Cardiac muscle cell (in vitro differentiated cells and primary cell): ENCODE measurements at places on chromosomes 16 and 17.

DNA sequence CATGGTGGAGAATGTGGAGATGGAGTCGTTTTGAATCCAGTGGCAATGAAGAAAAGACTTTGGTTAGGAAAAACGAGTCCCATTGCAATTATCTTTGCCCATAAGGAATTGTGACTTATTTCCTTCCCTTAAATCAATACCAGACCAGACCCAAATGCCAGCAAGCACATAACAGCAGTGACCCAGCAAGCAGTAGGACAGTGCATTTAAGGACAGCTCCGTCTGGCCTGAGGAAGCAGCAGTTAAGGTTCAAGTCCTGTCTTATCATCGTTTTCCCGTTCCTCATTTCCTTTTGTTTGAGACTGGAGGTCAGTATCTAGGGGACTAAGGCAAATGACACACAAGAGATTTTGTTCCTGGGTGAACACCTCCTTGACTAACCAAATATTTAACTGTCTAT, 74.6 kb upstream of the FAM20A start:
- DNase-seq: no peak
- peaks cover 3% of the 10 kb centered on the region for H3K4me1 ChIP-seq
- H3K27ac ChIP-seq: no peak overlapping the region
- no peaks in the 10 kb centered on the region for H3K27me3 ChIP-seq

GRCh38 chr16:85819771-85820170, 20.3 kb downstream of the COX4I1 start:
- H3K4me3 ChIP-seq: no peak overlapping the region
- H3K27ac ChIP-seq: no peak overlapping the region
- H3K36me3 ChIP-seq: no peaks in the 10 kb centered on the region
- no peaks in the 10 kb centered on the region for H3K4me1 ChIP-seq

GRCh38 chr16:13793841-13794409, 126.0 kb upstream of the ERCC4 start:
- no peaks in the 10 kb centered on the region for H3K36me3 ChIP-seq
- no peaks in the 10 kb centered on the region for H3K4me1 ChIP-seq
- no peak overlapping the region for H3K27ac ChIP-seq
- H3K4me3 ChIP-seq: no peak overlapping the region

- no peak for DNase-seq
- H3K36me3 ChIP-seq: peaks cover 62% of the 10 kb centered on the region
- H3K4me1 ChIP-seq: no peaks in the 10 kb centered on the region
- H3K27ac ChIP-seq: no peak overlapping the region
- no peaks in the 10 kb centered on the region for H3K27me3 ChIP-seq
Measured at GRCh38 chr17:76063875-76064546, 8.3 kb downstream of the SRP68 start.

DNA sequence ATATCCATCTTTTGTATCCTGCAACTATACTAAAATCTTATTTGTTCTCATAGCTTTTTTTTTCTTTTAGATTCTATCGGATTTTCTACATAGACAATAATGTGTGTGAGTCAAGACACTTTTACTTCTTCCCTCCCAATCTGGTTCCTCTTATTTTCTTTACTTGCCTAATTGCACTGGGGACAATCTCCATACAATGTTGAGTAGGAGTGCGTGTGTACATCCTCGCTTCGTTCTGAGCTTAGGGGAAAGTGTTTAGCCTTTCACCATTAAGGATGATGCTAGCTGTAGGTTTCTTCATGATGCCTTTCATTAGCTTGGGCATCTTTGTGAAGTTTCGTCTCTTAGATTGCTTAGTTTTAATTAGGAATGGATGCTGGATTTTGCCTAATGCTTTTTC, 2.9 kb downstream of the SPATA32 start:
- peaks cover 4% of the 10 kb centered on the region for H3K27me3 ChIP-seq
- H3K36me3 ChIP-seq: no peaks in the 10 kb centered on the region
- H3K4me1 ChIP-seq: peaks cover 9% of the 10 kb centered on the region
- no peak for DNase-seq

DNA sequence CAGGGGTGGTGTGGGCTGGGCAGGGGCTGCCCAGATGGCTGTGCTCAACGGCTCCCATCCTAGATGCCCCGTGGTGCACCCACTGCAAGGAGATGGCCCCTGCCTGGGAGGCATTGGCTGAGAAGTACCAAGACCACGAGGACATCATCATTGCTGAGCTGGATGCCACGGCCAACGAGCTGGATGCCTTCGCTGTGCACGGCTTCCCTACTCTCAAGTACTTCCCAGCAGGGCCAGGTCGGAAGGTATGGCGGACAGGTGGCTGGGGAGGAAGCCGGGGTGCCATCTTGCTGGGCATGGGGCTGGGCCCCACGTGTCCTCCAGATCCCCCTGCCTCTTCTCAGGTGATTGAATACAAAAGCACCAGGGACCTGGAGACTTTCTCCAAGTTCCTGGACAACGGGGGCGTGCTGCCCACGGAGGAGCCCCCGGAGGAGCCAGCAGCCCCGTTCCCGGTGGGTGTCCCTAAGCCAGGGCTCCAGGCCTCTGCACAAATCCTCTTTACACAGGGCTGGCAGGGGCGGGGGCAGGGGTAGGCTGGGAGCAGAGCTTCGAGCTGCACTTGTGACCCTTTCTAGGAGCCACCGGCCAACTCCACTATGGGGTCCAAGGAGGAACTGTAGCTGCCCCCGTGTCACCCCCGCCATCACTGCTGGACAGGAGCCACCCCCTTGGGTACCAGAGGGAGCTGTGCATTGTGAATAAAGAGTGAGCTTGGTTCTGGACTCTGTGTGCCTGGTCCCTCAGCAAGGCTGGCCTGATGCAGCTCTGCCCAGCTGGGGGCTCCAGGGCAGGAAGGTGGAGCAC, 3.7 kb downstream of the PDIA2 start:
- peaks cover 14% of the 10 kb centered on the region for H3K36me3 ChIP-seq
- peaks cover 7% of the 10 kb centered on the region for H3K27me3 ChIP-seq
- no peaks in the 10 kb centered on the region for H3K4me1 ChIP-seq
- H3K27ac ChIP-seq: no peak overlapping the region
- DNase-seq: no peak

GRCh38 chr16:10280262-10281170, 98.3 kb upstream of the GRIN2A start:
- peaks cover 32% of the 10 kb centered on the region for H3K4me1 ChIP-seq
- no peak for DNase-seq
- H3K36me3 ChIP-seq: no peaks in the 10 kb centered on the region
- peak overlapping the region; percentile 93 for H3K27ac ChIP-seq
- H3K4me3 ChIP-seq: no peak overlapping the region

GRCh38 chr16:11677451-11677951, 9.2 kb downstream of the SNN start:
- DNase-seq: peak; percentile 40
- no peak overlapping the region for H3K4me3 ChIP-seq
- peak overlapping the region; percentile 77 for H3K27ac ChIP-seq
- peaks cover 13% of the 10 kb centered on the region for H3K4me1 ChIP-seq
- H3K36me3 ChIP-seq: peaks cover 14% of the 10 kb centered on the region
- no peaks in the 10 kb centered on the region for H3K27me3 ChIP-seq

- H3K27ac ChIP-seq: no peak overlapping the region
- no peaks in the 10 kb centered on the region for H3K36me3 ChIP-seq
- H3K27me3 ChIP-seq: peaks cover 10% of the 10 kb centered on the region
- H3K4me3 ChIP-seq: peak overlapping the region; percentile 34
Measured at GRCh38 chr16:88685156-88686061, 898 bp downstream of the SNAI3 start.

DNA sequence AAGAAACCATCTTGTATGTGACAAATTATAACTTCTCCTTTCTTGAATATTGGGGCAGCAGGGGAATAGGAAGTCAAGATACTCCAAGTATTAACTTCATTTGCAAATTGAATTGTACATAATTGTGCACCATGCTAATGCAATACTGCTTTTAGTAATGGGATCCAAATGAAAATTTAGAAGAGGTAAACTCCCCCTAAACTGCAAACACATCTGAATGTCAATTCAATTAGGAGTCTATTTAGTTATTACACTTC, 4.5 kb downstream of the STAT5B start:
- DNase-seq: no peak
- no peaks in the 10 kb centered on the region for H3K36me3 ChIP-seq
- H3K4me1 ChIP-seq: peaks cover 24% of the 10 kb centered on the region
- no peaks in the 10 kb centered on the region for H3K27me3 ChIP-seq

DNA sequence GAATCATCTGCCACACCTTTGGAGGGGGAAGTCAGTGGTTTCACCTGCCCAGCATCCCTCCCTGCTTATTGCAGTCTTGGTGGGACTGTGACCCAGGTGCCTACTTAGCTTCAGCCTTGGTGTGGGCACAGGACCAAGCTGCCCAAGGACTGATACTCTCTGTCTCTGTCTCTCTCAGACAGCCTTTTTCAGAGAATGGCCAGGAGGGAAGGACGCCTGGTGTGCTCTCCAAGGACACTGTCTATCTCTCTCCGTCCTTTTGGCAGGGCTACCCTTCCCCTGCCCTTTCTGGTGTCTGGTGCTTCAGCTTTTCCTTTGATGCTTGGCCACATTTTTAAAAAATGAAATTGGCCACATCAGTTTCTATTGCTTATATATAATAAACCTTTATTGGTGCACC, 19.6 kb downstream of the PIK3R6 start:
- no peak for DNase-seq
- peak overlapping the region; percentile 89 for H3K27ac ChIP-seq
- no peak overlapping the region for H3K4me3 ChIP-seq
- H3K27me3 ChIP-seq: no peaks in the 10 kb centered on the region
- H3K4me1 ChIP-seq: peaks cover 17% of the 10 kb centered on the region

GRCh38 chr16:3953728-3954410, 73.4 kb upstream of the CREBBP start:
- no peak overlapping the region for H3K4me3 ChIP-seq
- no peaks in the 10 kb centered on the region for H3K36me3 ChIP-seq
- no peak for DNase-seq
- no peak overlapping the region for H3K27ac ChIP-seq

GRCh38 chr17:3659541-3660111, 8.8 kb downstream of the TAX1BP3 start:
- H3K4me1 ChIP-seq: peaks cover 23% of the 10 kb centered on the region
- H3K27me3 ChIP-seq: no peaks in the 10 kb centered on the region
- no peak overlapping the region for H3K4me3 ChIP-seq

- no peaks in the 10 kb centered on the region for H3K4me1 ChIP-seq
- H3K36me3 ChIP-seq: no peaks in the 10 kb centered on the region
- H3K4me3 ChIP-seq: no peak within 1 kb of the TSS
- no peaks in the 10 kb centered on the region for H3K27me3 ChIP-seq
- H3K27ac ChIP-seq: no peak within 1 kb of the TSS
Measured at GRCh38 chr17:4433515-4434031, at the start of gene SPNS3. Gene SPNS3, plus strand, starts transcription at chr17:4433940. Its CDS starts 28 bp downstream, at chr17:4433968.

- no peak overlapping the region for H3K4me3 ChIP-seq
- peaks cover 20% of the 10 kb centered on the region for H3K4me1 ChIP-seq
- no peak overlapping the region for H3K27ac ChIP-seq
- H3K27me3 ChIP-seq: no peaks in the 10 kb centered on the region
- H3K36me3 ChIP-seq: no peaks in the 10 kb centered on the region
Measured at GRCh38 chr16:72788269-72788809, 259.6 kb downstream of the ZFHX3 start.

- no peak overlapping the region for H3K27ac ChIP-seq
- H3K36me3 ChIP-seq: no peaks in the 10 kb centered on the region
- no peak for DNase-seq
- H3K4me3 ChIP-seq: no peak overlapping the region
Measured at GRCh38 chr17:69320908-69321238, 6.1 kb downstream of the ABCA5 start.

- no peak for DNase-seq
- no peak overlapping the region for H3K27ac ChIP-seq
- no peak overlapping the region for H3K4me3 ChIP-seq
- peaks cover 2% of the 10 kb centered on the region for H3K4me1 ChIP-seq
- no peaks in the 10 kb centered on the region for H3K36me3 ChIP-seq
Measured at GRCh38 chr17:78224231-78225087, 7.0 kb upstream of the TMEM235 start.

DNA sequence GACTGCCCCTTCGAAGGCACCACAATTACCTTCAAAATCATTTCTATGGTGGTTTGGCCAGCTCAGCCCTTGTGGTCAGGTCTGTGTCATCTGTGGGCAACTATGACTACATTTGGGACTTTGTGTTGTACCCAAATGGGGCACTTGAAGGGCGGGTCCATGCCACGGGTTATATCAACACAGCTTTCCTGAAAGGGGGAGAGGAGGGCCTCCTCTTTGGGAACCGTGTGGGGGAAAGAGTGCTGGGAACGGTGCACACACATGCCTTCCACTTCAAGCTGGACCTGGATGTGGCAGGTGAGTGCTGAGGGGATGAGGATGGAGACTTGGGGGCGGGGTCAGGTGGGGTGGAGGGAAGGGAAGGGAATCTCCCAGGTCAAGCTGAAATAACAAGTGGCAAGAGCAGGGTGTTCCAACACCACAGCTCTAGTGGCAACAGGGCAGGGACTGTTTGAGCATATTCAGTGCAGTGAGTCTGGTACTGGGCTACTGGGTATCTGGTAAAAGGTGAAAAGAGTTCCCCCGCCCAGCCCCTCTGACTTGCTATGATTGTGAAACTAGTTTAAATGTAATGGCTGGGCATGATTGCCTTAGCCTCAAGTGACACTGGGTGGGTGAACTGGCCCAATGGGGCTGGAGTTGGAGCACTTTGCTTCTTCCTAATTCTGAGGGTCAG, 1.7 kb downstream of the AOC2 start:
- H3K36me3 ChIP-seq: peaks cover 12% of the 10 kb centered on the region
- DNase-seq: no peak
- H3K4me1 ChIP-seq: peaks cover 6% of the 10 kb centered on the region
- H3K27ac ChIP-seq: peak overlapping the region; percentile 35
- no peaks in the 10 kb centered on the region for H3K27me3 ChIP-seq
- no peak overlapping the region for H3K4me3 ChIP-seq

GRCh38 chr16:48608871-48609651, 919 bp downstream of the N4BP1 start:
- no peaks in the 10 kb centered on the region for H3K27me3 ChIP-seq
- DNase-seq: peak; percentile 20
- peaks cover 24% of the 10 kb centered on the region for H3K4me1 ChIP-seq
- H3K4me3 ChIP-seq: peak overlapping the region; percentile 98
- H3K27ac ChIP-seq: peak overlapping the region; percentile 92

DNA sequence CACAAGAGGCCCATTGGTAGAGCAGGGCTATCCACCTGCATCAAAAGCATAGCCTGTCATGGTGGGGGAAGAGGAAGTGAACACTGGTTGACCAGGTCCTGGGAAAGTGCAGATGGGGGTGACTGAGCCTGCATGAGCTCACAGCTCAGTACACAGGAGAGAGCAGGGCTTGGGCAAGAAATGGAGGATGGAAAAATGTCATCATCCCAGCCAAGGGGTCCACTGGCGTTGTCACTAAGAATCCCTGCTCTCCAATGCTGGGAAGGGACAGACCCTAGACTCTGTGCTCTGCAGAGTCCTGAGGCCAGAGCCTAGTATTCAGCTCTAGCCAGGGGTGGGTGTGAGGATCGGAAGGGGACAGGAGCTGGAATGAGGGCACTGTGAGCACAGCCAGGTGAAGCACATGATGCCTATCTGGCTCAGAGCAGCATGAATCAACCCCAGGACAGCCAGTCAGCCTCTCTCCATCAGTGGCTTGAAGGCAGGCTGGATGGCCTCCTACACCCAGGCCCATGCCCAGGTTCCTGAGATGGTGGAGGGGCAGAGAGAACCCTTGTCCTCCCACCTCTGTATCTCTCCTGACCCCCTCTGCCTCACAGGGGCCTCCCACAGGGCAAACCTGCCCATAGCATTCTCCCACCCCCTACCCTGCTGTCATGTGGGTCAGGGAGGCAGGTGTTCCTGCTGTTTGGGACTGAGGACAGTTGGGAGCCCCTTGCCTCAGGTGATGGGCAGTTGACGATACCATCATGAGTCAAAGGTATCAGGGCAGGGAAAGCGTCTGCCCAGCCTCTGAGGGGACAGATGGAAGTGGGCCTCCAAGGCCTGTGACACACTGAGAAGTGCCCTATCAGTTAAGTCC, 13.8 kb upstream of the CTCF start:
- no peaks in the 10 kb centered on the region for H3K27me3 ChIP-seq
- no peaks in the 10 kb centered on the region for H3K4me1 ChIP-seq
- H3K27ac ChIP-seq: no peak overlapping the region
- H3K36me3 ChIP-seq: peaks cover 2% of the 10 kb centered on the region
- no peak for DNase-seq

- DNase-seq: no peak
- peak overlapping the region; percentile 78 for H3K27ac ChIP-seq
- H3K4me3 ChIP-seq: no peak overlapping the region
- H3K27me3 ChIP-seq: no peaks in the 10 kb centered on the region
Measured at GRCh38 chr17:20999044-20999573, 43.7 kb downstream of the USP22 start.
